Globus pallidus (tissue), 1 donor: ENCODE measurements at places on chromosomes 13 and 19.
A peak's percentile ranks its signal among the peaks of the same experiment; 100 is the strongest.

- DNase-seq, result peak; percentile 68
Observed at GRCh38 chr19:53977991-53978731, 13.3 kb upstream of the CACNG6 start.

DNA sequence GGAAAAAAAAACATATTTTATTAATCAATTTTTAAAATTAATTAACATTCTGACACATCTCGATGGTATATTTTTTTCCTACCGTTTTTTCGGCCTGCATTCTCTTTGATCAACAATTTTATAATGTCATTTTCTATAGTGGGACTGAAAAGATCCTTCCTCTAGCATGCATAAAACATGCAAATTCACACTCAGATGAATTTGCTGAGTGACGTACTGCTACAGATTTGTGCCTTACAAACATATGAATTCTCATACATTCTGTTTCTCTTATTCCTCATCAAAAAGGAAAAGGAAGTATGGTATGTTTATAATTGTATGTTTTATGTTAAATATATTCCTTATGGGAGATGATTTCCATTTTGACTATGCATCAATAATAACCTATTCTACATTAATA is 458.2 kb downstream of the TSHZ3 start:
- DNase-seq, result no peak

DNA sequence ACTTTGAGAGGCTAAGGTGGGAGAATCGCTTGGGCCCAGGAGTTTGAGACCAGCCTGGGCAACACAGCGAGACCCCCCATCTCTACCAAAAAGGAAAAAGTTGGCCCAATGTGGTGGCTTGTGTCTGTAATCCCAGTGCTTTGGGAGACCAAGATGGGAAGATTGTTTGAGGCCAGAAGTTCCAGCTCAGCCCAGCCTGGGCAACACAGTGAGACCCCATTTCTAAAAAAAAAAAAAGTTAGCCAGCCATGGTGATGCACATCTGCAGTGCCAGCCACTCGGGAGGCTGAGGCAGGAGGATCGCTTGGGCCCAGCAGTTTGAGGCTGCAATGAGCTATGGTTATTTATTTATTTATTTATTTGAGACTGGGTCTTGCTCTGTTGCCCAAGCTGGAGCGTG is 41.3 kb downstream of the CYP4F22 start:
- DNase-seq, result no peak

GRCh38 chr19:46697204-46697960 is 19.5 kb downstream of the PRKD2 start:
- peak; percentile 58 for DNase-seq

DNA sequence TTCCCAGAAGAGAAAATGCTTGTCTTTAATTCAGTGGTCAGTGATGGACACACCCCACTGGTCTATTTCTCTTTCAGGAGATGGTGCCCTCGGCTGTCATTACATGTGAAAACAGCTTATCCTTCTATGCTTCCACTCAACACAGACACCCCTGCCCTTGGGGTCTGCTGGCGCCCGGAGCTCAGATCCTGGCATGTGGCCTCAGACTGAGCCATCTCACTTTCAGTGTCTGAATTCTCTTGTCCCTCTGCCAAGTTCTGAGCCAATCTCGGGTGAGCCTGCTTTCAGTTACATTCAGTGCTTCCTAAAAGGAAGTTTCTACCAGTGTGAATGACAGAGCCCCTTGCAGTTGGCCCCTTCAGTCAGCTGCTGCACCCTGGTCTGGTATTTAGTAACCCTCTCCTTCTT is 293.6 kb downstream of the DNAJC15 start:
- DNase-seq, result peak; percentile 66

DNA sequence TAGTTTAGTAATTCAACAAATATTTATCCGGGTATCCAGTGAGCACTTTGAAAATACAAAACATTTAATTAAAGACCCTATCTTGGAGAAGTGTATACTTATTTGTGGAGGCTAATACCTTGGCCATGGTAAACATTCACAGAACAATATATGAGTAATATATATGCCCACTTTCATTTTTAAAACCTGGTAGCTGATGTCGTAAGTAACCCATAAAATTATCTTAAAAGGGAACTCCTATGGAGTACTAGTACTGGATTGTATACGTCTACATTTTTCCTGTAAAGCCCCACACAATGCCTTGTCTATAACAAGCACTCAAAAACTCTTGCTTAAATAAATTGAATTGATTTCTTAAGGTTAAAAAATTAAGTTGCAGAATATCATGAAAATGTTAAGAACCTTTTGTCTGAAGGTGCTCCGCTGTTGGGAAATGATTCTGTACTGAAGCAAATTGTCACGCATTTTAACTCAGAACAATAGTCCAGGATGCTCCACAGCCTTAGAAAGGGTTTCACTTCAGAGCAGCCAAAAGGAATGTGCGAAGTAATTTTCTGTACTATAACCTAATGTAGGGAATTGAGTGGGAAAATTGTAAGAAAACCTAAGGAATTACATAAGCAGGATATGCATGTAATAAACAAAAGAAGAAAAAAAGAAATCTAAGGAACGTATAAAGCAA is 58.9 kb upstream of the C1QTNF9 start:
- no peak for DNase-seq

DNA sequence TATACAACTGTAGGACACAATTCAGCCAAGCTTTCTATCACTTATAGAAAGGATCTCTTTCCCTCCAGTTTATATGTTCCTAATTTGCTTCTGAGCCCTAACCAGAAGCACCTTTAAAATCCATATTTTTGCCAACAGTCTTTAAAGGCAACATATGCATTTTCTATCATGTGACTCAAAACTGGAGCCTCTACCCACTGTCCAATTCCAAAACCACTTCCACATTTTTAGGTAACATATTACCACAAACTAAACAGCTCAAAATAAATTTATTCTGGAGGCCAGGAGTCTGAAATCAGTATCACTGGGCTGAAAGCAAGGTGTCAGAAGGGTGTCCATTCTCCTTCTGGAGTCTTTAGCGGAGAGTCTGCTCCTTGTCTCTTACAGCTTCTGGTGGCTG is 15.9 kb upstream of the EFNB2 start:
- DNase-seq, result no peak

- DNase-seq, result no peak
Observed at GRCh38 chr19:16367261-16367683, 42.6 kb downstream of the KLF2 start.

- DNase-seq, result no peak
Observed at GRCh38 chr13:77838271-77838670, 80.4 kb downstream of the EDNRB start.

- no peak for DNase-seq
Observed at GRCh38 chr19:8355631-8356402, 8.1 kb upstream of the ANGPTL4 start.

- no peak for DNase-seq
Observed at GRCh38 chr13:46184277-46184699, 2.3 kb upstream of the LCP1 start.

GRCh38 chr19:3057275-3057714 is 5.0 kb downstream of the TLE5 start:
- peak; percentile 63 for DNase-seq

- DNase-seq, result no peak
Observed at GRCh38 chr19:364496-365287, 20.1 kb upstream of the MIER2 start.

DNA sequence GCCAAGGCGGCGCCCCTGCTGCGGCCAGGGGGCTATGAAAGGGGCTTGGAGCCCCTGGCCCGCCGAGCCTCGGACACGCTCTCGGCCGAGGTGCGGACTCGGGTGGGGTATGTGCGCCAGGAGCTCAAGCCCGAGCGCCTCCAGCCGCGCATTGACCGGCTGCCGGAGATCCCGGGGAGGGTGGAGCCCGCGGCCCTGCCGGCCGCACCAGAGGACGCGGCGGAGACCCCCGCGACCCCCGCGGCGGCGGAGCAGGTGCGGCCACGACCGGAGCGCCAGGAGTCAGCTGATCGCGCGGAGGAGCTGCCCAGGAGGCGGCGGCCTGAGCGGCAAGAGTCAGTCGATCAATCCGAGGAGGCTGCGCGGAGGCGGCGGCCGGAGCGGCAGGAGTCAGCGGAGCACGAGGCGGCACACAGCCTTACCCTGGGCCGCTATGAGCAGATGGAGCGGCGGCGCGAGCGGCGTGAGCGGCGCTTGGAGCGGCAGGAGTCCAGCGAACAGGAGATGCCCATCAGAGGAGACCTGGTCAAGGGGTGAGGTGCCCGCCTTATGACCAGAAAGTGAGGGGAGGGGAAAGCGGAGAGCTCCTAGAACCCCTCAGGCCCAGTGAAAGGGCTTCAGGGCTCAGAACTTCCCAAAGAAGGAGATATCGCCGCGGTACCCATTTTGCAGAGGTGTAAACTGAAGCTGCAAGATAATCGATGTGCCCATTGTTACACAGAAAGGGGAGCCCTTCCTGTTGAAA is 8.8 kb upstream of the SHKBP1 start:
- DNase-seq, result no peak

DNA sequence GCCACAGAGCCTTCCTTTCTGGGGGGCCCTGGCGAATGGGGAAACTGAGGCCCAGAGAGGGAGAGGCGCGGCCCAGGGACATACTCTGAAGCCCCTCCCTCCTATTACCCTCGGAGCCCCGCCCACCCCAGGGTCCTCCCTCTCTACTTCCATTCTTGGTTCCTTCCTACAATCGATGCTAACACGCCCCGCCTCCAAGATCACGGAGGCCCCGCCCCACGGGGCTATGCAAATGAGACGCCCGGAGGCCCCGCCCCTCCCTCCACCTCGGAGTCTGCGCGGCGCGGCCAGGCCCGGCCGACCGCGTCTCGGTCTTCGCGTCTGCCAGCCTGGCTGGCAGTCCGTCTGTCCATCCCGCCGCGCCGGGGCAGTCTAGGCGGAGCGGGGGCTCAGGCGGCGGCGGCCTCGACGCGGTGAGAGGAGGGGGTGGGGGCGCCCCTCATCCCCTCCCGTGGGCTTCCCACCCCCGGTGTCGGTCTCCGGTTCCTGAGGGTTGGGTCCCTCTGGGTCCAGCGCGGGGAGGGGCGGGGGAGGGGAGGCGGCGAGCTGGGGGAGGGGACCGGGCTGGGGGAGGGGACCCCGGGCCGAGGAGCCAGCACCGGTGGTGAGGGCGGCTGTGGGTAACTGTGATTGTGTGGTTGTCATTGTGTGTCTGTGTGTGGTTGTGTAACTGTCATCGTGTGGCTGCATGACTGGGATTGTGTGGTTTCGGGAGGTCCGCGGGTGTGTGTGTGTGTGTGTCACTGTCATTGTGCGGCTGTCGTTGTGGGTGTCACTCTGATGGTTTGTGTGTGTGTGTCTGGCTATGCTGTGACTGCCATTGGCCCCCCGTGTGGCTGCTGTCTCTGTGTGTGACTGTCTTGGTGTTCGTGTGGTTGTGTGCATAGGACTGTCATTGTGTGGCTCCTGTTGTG is at the start of gene PLPPR2:
PLPPR2 (plus strand) TSS at position 273 of the 914 bp plus-strand sequence. CDS start 2,242 bp downstream, outside the sequence.
- peak; percentile 78 for DNase-seq

DNA sequence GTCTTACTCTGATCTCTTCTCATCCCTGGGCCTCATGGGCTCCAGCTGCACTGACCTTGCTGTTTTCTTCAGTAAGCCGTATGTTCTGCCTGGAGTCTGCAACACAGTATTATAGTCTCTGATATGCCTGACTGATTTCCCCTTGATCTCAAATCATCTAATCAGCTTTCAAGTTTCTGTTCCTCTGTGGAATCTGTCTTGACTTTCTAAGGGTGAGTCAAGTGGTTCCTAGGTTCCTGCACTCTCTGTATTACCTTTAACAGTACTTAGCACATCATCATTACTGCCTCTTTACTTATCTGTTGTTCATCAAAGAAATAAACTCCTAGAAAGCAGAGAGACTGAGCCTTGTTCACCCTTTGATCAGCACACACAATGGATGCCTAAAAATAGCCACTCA is 350.7 kb downstream of the LMO7 start:
- no peak for DNase-seq

DNA sequence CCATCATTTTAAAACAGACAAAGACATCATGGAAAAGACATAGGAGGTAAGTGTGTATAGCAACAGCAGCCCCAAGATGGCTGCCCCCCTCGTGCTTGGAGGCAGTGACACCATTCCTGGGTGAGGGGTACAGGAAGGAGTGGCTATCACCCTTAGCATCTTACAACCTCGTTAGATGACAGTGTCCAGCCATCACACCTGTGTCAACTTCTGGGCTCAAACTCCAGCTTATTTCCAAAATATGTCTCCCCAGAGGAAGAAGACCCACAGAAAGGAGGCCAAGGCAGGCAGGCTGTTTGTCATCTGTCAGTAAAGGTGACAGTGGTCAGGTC is 27.5 kb downstream of the EPS15L1 start:
- DNase-seq, result no peak

DNA sequence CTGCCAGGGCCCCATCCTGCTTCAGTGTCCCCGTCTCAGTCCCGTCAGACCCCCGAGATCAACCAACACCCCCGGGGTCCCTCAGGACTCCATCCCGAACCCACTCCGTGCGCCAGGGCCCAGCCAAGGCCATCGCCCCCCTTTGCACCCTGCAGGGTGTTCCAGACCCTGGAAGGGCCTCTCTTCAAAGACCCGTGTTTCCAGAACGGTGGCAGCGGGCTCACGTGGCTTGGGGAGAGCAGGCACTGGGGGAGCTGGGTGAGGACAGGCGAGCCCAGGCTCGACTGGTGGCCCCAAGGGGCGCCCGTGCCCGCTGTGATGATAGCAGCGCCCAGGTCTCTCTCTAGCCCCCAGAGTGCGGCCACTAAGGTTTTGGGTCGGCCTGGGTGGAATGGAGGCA is 1.4 kb downstream of the KASH5 start:
- DNase-seq, result no peak

DNA sequence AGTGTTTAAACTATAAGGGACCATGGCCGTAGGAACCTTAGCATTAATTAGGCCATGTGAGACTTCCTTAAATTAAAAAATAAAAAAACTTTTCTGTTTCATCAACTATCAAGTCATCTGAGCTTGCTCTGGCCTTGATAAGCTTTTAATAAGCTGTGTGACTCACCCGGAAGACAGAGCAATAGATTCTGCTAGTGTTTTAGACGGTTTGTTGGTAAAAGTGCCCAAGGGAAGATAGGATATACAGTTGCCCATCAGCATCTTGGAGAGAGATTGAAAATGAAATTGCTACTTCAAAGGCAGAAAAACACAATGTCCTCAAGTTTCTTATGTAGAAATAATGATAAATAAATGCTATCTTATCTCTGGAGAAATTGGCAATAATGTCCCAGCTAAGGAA is 31.2 kb upstream of the RCBTB2 start:
- no peak for DNase-seq

DNA sequence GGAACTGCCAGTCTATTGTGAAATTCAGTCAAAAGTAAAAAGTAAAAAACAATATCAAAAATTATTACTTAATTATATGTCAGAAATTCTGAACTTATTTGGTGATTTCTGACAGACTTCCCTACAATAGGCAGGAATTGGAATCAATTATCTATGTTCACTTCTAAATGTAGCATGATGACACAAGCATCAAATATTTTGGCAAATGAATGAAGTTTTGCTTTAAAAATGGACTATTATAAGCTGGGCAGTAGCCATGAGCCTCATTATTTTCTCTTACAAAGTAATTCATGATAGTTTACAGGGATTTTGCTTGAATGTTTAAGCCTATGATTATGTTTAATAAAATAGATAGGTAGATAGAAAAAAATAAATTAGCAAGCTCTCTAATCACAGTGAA is 582.6 kb downstream of the SLITRK6 start:
- DNase-seq, result no peak

GRCh38 chr13:49495783-49496762 is at the start of gene PHF11:
TSS of gene PHF11 (plus strand) at chr13:49495953. CDS start at chr13:49496002, 49 bp downstream.
- peak; percentile 73 for DNase-seq
